Small intestine (tissue), 16 donors: ENCODE measurements at places on chromosomes 1 and 21.

DNA sequence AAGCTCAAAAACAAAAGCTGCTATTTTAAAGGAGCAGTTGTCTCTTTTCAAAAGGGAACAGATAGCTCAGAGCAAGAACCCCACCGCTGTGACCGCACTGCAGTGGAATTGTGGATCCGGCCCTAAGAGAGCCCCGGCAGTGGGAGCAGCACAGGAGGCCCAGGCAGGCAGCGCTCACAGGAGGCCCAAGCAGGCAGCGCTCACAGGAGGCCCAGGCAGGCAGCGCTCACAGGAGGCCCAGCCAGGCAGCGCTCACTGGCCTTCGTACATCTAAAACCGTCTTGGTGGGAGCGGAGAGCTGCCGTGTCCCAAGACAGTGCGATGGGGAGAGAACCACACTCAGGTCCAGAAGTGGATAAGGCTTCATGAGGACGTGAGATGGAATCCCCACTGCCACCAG, 4.0 kb downstream of the TFF3 start:
- H3K4me1 ChIP-seq: peaks cover 67% of the 10 kb centered on the region
- no peak for DNase-seq
- H3K27me3 ChIP-seq: no peaks in the 10 kb centered on the region
- no peak overlapping the region for H3K27ac ChIP-seq

DNA sequence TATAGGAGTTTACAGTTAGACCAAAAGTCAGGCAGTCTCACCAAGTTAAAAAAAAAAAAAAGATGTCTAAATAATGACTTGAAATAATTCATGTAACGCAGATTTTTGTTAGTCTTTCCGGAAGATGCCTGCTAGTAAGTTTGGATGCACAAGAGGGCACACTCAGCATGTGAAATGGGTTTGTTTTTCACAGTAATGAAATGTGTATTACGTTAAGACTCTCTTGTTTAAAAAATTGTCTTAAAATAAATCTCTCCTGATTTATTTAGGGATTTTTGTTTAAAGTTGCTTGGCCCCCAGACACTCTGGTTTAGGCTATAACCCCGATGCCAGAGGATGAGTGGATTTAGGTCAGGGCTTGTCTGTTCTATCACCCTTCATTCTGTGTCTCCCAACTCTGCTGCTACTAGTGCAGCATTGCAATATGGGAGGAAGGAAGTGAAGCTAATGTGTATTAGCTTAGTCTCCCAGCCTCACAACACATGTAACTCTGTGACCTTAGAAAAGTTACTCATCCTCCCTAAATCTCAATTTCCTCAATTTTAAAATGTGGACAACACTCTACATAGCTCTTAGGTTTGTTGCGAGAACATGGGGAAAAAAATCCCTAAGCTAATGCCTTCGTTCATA, 25.7 kb downstream of the CTH start:
- H3K4me3 ChIP-seq: no peak overlapping the region
- H3K27ac ChIP-seq: no peak overlapping the region
- DNase-seq: no peak
- H3K36me3 ChIP-seq: no peaks in the 10 kb centered on the region

- no peaks in the 10 kb centered on the region for H3K36me3 ChIP-seq
- no peaks in the 10 kb centered on the region for H3K4me1 ChIP-seq
- no peak for DNase-seq
- no peak overlapping the region for H3K27ac ChIP-seq
- peaks cover 3% of the 10 kb centered on the region for H3K27me3 ChIP-seq
These were observed 119.9 kb upstream of the DNAH14 start for GRCh38 chr1:224809613-224810012.

GRCh38 chr1:8718850-8719361, 98.5 kb downstream of the RERE start:
- no peak overlapping the region for H3K27ac ChIP-seq
- no peak for DNase-seq
- no peaks in the 10 kb centered on the region for H3K27me3 ChIP-seq
- no peak overlapping the region for H3K4me3 ChIP-seq

DNA sequence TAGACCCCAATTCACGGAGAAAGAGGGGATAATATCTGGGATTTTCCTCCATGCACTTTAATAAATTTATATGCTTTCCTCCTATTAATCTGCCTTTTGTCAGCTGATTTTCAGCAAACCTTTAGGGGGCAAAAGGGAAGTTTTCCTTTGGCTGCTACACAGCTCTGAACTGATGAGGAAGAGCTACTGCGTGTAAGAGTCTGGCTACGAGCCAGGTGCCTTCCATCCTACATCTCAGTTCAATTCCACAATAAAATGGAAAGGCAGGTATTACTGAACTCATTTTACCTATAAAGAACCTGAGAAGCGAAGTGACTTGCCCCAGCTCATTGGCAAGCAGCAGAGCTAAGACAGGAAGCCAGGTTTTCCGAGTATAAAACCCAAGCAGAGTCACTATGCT, 28.3 kb upstream of the ZNF326 start:
- H3K36me3 ChIP-seq: no peaks in the 10 kb centered on the region
- H3K27ac ChIP-seq: no peak overlapping the region
- no peaks in the 10 kb centered on the region for H3K4me1 ChIP-seq
- no peaks in the 10 kb centered on the region for H3K27me3 ChIP-seq
- H3K4me3 ChIP-seq: no peak overlapping the region
- no peak for DNase-seq

DNA sequence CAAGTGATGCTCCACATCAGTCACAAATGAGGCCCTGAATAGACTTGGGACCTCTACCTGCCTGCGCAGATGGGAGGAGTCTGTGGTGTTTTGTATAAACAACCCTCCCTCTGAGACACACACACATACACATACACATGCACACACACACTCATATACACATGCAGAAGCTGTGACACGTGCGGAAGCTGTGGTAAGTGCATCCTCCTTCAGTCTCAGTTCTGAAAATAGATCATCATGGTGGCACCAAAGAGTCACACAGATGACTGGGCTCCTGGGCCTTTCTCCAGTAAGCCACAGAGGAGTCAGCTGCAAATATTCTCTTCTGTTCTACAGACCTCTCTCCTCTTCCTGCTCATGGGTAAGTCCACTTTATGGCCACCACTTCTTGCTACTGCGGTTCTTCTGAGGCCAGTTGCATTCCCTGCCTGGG, at the start of gene LY9:
Gene LY9 (plus strand): TSS at position 224 of the 433 bp plus-strand sequence. CDS start 14 bp downstream, at position 238.
- H3K36me3 ChIP-seq: no peaks in the 10 kb centered on the region
- H3K27me3 ChIP-seq: no peaks in the 10 kb centered on the region
- no peak within 1 kb of the TSS for H3K4me3 ChIP-seq

- H3K27ac ChIP-seq: peak overlapping the region; percentile 90
- no peaks in the 10 kb centered on the region for H3K36me3 ChIP-seq
- DNase-seq: peak; percentile 61
- H3K4me3 ChIP-seq: no peak overlapping the region
These were observed 3.2 kb downstream of the EFHD2 start for GRCh38 chr1:15412843-15413242.

- H3K27ac ChIP-seq: no peak overlapping the region
- peaks cover 40% of the 10 kb centered on the region for H3K36me3 ChIP-seq
- H3K4me1 ChIP-seq: no peaks in the 10 kb centered on the region
- no peaks in the 10 kb centered on the region for H3K27me3 ChIP-seq
These were observed 34.0 kb downstream of the TMEM53 start for GRCh38 chr1:44640200-44640853.

GRCh38 chr1:2376931-2377672, 14.3 kb downstream of the MORN1 start:
- no peaks in the 10 kb centered on the region for H3K4me1 ChIP-seq
- H3K27ac ChIP-seq: no peak overlapping the region
- H3K27me3 ChIP-seq: no peaks in the 10 kb centered on the region
- no peak overlapping the region for H3K4me3 ChIP-seq
- no peaks in the 10 kb centered on the region for H3K36me3 ChIP-seq
- DNase-seq: no peak
